ENCODE measurements at places on chromosomes 16 and 17. TPM values are rescaled to one million over a fixed set of nuclear protein-coding genes. Genes with fewer than 3 reads are reported as not detected.

GRCh38 chr17:21028192-21028591, 14.6 kb downstream of the USP22 start:
- DNase-seq = no peak
- peaks cover 56% of the 10 kb centered on the region for H3K4me1 ChIP-seq
- H3K27ac ChIP-seq = no peak overlapping the region
- no peak overlapping the region for H3K4me3 ChIP-seq

DNA sequence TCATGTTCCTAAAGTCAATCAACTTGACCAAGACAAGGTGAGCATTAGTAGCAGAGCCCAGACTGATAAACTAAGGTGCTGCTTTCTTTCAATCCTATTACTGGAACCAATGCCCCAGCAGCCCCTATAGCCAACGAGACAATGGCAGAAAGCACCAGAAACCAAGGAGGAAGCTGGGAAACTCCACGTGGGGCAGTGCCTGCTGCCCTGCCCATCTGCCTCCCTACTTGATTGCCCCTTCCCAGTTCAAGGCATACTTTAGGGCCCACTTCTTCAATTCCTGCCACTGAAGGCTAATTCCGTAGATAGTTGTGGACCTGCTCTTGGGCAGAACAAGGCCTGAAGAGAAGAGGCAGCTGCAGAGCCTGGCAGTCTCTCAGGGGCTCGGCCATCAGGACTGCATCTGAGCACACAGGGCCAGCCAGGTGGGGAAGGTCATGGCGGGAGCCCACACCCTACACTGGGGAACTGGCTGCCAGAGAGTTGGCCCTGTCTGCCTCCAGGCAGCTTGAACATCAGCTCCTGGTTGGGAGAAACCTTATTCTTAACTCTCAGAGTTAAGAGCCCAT, 30.9 kb downstream of the WSB1 start:
- no peaks in the 10 kb centered on the region for H3K27me3 ChIP-seq
- no peak for DNase-seq

HOXB8 gene
- not detected for total RNA-seq

DNA sequence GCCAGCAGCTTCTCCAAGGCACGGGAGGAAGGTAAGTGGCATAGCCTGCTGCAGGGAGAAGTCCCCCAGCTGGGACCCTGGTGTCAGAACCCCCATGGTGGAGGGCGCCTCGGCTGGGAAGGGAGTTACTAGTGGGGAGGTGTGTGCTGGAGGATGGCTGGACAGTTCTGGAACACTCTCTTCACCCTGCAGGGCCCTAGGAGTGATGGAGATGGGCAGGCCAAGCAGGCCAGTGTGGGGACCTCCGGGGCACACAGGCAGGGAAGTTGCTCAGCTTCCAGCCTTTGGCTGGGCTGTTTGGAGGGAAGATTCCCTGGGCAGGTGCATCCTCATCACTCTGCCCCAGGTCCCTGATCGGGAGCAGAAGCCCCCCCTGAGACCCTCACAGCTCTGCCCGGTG, 696 bp downstream of the C17orf99 start:
- H3K4me1 ChIP-seq = peaks cover 31% of the 10 kb centered on the region
- H3K4me3 ChIP-seq = no peak overlapping the region
- no peak overlapping the region for H3K27ac ChIP-seq
- DNase-seq = no peak
- no peaks in the 10 kb centered on the region for H3K27me3 ChIP-seq
- peaks cover 8% of the 10 kb centered on the region for H3K36me3 ChIP-seq

LGALS9B gene
- not detected for total RNA-seq

PHAF1 gene
- 21.2 TPM for total RNA-seq

GRCh38 chr17:47660064-47660492, 10.4 kb downstream of the KPNB1 start:
- peak overlapping the region; percentile 62 for H3K4me3 ChIP-seq
- H3K27me3 ChIP-seq = no peaks in the 10 kb centered on the region
- DNase-seq = peak; percentile 50
- peaks cover 64% of the 10 kb centered on the region for H3K36me3 ChIP-seq
- peaks cover 20% of the 10 kb centered on the region for H3K4me1 ChIP-seq
- H3K27ac ChIP-seq = peak overlapping the region; percentile 20

DNA sequence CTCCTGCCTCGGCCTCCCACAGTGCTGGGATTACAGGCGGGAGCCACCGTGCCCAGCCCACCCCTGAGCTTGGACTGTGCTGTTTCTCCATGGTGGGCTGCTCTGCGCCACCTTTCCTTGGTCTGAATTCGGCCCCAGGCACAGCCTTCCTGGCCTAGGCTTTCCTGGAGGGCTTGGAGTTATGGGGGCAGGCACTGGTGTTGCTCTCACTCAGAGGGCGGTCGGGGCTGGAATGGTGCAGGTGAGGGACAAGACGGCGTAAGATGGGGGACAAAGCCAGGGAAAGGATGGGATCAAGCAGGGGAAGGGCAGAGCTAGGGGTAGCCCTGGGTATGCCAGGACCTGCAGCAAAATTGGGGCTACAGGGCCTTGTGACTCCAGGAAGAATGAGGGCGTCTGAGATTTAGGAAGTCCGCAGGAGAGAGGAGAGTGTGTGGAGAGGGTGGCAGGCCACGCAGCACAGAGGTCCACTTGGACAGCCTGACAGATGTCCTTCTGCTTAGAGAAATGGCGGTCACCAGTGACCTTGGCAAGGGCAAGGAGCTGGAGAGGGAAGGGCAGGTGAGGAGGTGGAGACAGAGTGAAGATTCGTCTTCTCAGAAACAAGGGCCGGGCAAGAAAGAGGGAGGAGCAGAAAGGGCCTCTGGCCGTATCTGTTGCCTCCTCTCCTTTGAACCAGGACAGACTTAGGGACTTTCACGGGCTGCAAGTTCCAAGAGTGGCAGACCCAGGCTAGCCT, 1.6 kb upstream of the ATP6V0C start:
- DNase-seq = no peak
- H3K27ac ChIP-seq = peak overlapping the region; percentile 86
- H3K27me3 ChIP-seq = no peaks in the 10 kb centered on the region
- no peak overlapping the region for H3K4me3 ChIP-seq
- peaks cover 36% of the 10 kb centered on the region for H3K4me1 ChIP-seq

ZSCAN10 gene
- total RNA-seq = 0.15 TPM

- no peak overlapping the region for H3K27ac ChIP-seq
- H3K4me3 ChIP-seq = no peak overlapping the region
- no peaks in the 10 kb centered on the region for H3K36me3 ChIP-seq
- no peaks in the 10 kb centered on the region for H3K27me3 ChIP-seq
- no peaks in the 10 kb centered on the region for H3K4me1 ChIP-seq
- no peak for DNase-seq
Measured at GRCh38 chr16:17845031-17845430, 374.3 kb upstream of the XYLT1 start.

- no peaks in the 10 kb centered on the region for H3K36me3 ChIP-seq
- H3K27ac ChIP-seq = no peak overlapping the region
- H3K4me1 ChIP-seq = no peaks in the 10 kb centered on the region
- no peak for DNase-seq
- H3K27me3 ChIP-seq = no peaks in the 10 kb centered on the region
Measured at GRCh38 chr17:58783380-58783779, 27.7 kb downstream of the PPM1E start.

SLC16A6 gene
- total RNA-seq = 9.4 TPM

GRCh38 chr17:30421592-30421991, 42.9 kb downstream of the CPD start:
- no peaks in the 10 kb centered on the region for H3K27me3 ChIP-seq
- H3K4me1 ChIP-seq = no peaks in the 10 kb centered on the region

PAM16 gene
- 70.2 TPM for total RNA-seq

GRCh38 chr16:5604770-5605169, 507.2 kb upstream of the EEF2KMT start:
- H3K27ac ChIP-seq = no peak overlapping the region
- H3K36me3 ChIP-seq = no peaks in the 10 kb centered on the region
- no peak overlapping the region for H3K4me3 ChIP-seq

DNA sequence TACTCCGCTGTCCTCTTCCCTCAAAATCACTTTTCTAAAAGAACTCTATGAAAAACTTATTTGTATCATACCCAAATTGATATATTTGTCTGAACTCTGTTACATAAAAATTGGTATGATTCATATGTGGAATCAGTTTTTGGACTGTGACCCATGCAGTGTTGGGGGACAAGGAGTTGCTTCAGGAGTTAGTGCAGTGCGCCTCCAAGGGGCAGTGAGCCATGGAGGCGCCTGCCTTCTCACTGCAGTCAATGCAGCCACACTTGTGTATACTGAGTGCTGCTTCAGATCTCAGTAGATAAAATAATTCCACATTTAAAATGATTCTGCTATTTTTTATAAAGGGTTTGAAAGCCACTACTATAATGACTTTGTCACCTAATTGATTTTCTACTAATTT, 32.5 kb downstream of the DGKE start:
- H3K4me1 ChIP-seq = no peaks in the 10 kb centered on the region
- no peak for DNase-seq
- H3K27me3 ChIP-seq = no peaks in the 10 kb centered on the region
- no peak overlapping the region for H3K4me3 ChIP-seq
- peaks cover 4% of the 10 kb centered on the region for H3K36me3 ChIP-seq
- no peak overlapping the region for H3K27ac ChIP-seq

- H3K36me3 ChIP-seq = no peaks in the 10 kb centered on the region
- no peak overlapping the region for H3K27ac ChIP-seq
- no peaks in the 10 kb centered on the region for H3K27me3 ChIP-seq
- no peak for DNase-seq
- no peak overlapping the region for H3K4me3 ChIP-seq
- no peaks in the 10 kb centered on the region for H3K4me1 ChIP-seq
Measured at GRCh38 chr17:33099252-33099651, 107.6 kb downstream of the SPACA3 start.

DNA sequence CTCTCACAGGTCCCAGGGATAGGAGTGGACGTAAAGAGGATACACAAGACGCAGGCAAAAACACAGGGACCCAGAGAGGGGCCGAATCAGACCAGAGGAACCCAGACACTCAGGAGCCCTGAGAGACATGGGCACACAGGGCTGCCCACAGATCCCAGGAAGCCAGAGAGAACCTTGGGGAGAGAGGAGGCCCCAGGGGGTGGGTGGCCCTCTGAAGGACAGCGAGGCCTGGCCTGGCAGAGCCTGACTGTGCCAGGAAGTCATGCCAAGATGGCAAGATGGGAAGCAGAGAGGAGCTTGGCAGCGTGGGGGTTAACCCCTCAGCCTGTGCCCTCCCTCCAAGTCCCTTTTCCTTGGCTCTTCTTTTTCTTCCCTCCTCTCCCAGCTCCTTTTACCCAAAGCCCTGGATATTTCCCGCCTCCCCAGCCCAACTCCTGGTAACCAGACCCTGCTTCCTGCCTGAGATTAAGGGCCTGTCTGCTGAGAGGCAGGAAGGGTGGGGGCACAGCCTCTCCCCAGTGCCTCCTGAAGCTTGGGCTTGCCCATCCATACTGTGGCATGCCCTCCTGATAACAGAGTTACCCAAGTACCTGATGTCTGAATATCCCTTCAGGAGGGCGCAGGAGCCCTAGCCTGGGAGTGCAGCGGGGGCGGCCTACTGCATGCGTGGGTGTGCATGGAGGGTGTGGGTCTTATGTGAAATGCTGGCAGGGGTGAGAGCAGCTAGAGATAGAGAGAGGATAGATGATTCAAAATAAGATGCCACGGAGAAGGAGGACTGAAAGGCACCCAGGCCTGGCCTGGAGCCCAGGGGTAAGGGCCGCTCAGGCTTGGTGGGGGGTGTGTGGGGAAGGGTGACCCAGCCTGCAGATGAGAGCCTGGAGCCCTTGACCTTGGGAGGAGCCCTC, 6.0 kb upstream of the TBX21 start:
- peaks cover 53% of the 10 kb centered on the region for H3K4me1 ChIP-seq
- no peak overlapping the region for H3K27ac ChIP-seq

DNA sequence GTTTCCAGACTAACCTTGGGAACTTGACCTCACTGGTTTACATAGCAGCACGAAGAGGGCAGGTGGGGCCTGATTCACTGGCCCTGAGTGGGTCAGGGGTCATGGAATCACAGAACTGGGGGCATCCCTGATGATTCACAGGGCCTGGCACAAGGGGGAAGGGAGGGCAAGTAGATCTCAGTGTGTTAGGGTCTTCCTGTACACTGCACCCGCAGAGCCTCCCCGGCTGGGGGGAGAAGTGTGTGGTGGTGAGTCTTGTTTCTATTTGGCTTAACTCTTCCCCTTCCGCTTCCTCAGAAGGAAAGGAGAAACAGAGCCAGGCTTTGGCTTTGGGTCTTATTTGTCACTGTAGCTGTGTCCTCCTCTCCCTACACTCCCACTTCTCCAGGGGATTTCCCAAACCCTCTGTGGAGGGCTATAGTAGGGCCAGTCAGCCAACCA, 3.7 kb downstream of the STARD3 start:
- no peak overlapping the region for H3K27ac ChIP-seq
- H3K4me1 ChIP-seq = peaks cover 78% of the 10 kb centered on the region
- H3K4me3 ChIP-seq = no peak overlapping the region
- H3K27me3 ChIP-seq = no peaks in the 10 kb centered on the region

GRCh38 chr17:76953946-76954345, 85.7 kb downstream of the MGAT5B start:
- H3K27me3 ChIP-seq = no peaks in the 10 kb centered on the region
- H3K4me1 ChIP-seq = no peaks in the 10 kb centered on the region
- H3K4me3 ChIP-seq = no peak overlapping the region
- DNase-seq = no peak

DNA sequence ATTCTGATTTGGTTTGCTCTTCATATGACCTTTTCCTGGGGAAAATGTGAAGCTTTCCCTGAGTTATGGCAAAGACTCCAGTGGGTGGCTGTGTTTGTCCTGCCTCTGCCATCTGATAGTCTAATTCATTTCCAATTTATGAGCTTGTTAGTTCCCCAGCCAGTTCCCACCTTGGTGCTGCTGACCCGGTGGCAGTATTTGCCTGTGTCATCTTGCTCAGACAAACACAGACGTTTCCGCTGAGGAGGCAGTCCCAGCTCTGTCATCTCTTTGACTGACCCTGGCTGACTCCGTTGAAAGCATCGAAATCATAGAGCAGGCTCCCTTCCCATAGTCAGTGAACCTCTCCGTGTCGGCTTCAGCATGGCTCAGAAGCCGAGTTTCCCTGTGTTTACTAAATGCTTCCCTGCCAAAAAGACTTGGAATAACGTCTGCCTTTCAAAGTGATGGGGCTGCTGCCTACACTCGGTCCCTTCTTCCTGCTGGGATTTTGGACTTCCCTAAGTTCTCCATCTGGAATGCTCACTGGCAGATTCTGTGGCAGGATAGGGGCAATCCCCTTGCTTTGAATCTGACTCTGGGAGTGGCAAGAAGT, 538.3 kb downstream of the NPIPA7 start:
- DNase-seq = no peak
- H3K36me3 ChIP-seq = no peaks in the 10 kb centered on the region
- no peak overlapping the region for H3K27ac ChIP-seq
- H3K4me3 ChIP-seq = no peak overlapping the region
- H3K4me1 ChIP-seq = no peaks in the 10 kb centered on the region

- H3K27ac ChIP-seq = no peak overlapping the region
- DNase-seq = no peak
- no peaks in the 10 kb centered on the region for H3K27me3 ChIP-seq
- no peak overlapping the region for H3K4me3 ChIP-seq
- H3K36me3 ChIP-seq = no peaks in the 10 kb centered on the region
Measured at GRCh38 chr16:51167170-51167895, 16.3 kb upstream of the SALL1 start.

FLOT2 gene
- total RNA-seq = 115 TPM

KCNG4 gene
- total RNA-seq = not detected

TAC4 gene
- not detected for total RNA-seq

NPTX1 gene
- total RNA-seq = 1.2 TPM

GRCh38 chr16:3889059-3889458, 8.5 kb upstream of the CREBBP start:
- no peak overlapping the region for H3K27ac ChIP-seq
- no peaks in the 10 kb centered on the region for H3K27me3 ChIP-seq
- DNase-seq = no peak
- H3K4me1 ChIP-seq = no peaks in the 10 kb centered on the region
- H3K4me3 ChIP-seq = no peak overlapping the region

Data from CD8-positive, alpha-beta memory T cell (primary cell).